ENCODE measurements at places on chromosomes 2 and 18.
A peak's percentile ranks its signal among the peaks of the same experiment; 100 is the strongest.

- DNase-seq: peak; percentile 27
These were observed 2.1 kb downstream of the PDIA6 start for GRCh38 chr2:10810202-10811161.

GRCh38 chr2:207848545-207848928 lies 78.8 kb upstream of the FZD5 start:
- peak; percentile 52 for DNase-seq

GRCh38 chr2:12424219-12424618 lies 292.5 kb upstream of the TRIB2 start:
- DNase-seq: no peak

GRCh38 chr2:121196132-121196848 lies 88.7 kb downstream of the TFCP2L1 start:
- DNase-seq: no peak

DNA sequence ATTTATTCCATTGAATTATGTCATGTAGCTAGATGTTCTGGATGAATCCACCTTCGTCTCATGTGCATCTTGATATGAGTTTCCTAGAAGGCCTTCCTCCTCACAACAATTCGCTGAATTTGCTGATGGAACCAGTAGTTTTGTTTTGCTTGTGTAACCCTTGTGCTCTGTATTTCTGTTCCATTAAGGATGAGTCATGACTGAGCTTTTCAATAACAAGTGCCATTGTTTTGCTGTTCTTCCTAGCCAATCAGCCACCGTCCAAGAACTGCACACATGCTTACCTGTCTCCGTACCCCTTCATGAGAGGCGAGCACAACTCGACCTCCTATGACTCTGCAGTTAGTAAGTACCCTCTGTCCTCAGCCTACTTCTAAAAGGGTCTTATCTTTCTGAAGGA lies 2.3 kb downstream of the TMEM182 start:
- no peak for DNase-seq

GRCh38 chr2:8922431-8922830 lies 81.1 kb downstream of the MBOAT2 start:
- no peak for DNase-seq

DNA sequence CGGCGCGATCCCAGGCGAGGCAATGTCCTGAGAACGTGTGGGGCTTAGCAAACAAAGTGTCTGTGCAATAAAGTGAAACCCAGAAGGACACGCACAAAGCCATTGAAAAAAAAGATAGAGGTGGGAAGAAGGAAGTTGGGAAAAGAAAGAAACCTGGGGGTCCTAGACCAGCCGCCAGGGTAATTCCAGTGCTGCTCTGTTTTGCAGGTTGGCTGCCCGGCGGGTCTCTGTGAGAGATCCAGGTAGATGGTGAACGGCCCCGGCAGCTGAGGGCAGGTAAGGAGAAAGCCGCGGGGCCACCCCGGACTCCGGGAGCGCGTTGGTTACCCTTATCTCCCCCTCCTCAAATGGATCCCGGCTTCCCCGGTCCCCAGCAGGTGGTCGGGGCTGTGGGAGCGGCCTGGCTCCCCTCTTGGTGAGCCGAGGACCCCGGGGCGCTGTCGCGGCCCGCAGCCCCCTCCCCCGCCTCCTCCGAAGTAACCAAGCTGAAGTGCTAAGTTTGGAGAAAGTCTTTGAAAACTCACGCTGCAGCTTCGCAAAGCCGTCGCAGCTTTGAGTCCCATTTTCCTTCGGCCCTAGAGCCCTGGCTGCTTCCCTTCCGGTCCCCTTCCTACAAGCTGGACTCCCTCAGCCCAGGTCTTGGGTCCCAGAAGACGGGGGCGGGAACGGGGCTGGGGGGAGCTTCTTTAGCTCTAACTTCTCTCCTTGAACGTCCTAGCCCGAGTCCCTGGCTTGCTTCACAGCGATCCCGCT lies 588 bp downstream of the OTX1 start:
- no peak for DNase-seq

DNA sequence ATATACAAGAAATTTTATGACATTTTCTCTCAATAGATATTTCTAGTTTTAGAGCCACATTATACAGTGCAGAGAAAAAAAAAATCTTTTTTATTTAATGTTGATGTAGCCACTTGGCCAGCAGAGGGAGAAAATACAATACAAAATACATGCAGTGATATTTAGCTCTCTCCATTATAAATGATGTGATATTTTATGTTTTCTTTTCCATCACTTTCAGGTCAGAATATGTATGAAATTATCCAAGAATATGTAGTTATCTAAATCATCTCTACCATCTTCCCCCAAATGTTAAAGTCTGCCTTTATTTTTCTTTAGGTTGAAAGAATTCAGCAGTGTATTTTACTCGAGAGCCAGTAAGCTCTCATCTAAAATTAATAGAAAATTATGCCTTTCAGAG lies 533.6 kb upstream of the FSHR start:
- DNase-seq: no peak
